ENCODE measurements at places on chromosomes 1 and 21.
A peak's percentile ranks its signal among the peaks of the same experiment; 100 is the strongest.

DNA sequence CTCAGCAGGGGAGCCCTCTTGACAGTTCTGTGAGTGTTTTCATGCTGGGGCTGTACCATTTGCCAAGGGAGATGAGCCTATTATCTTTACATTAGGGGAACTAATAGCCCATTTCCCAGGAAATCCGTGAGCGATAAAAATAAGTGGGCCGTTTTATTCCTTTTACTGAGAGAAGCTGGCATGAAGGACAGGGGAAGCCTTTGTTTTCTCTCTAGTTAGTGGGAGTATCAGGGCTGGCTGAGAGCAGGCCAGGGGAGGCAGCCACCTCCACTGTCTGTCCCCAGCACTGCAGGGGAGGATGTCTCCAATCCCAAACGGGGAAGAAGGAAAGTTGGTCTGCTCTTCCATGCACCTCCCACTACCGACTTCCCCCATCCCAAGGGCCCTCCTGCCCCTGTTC lies 2.5 kb downstream of the UBL4B start:
- no peak for DNase-seq

- DNase-seq = no peak
These were observed 163.6 kb upstream of the ARHGEF16 start for GRCh38 chr1:3290915-3291314.

DNA sequence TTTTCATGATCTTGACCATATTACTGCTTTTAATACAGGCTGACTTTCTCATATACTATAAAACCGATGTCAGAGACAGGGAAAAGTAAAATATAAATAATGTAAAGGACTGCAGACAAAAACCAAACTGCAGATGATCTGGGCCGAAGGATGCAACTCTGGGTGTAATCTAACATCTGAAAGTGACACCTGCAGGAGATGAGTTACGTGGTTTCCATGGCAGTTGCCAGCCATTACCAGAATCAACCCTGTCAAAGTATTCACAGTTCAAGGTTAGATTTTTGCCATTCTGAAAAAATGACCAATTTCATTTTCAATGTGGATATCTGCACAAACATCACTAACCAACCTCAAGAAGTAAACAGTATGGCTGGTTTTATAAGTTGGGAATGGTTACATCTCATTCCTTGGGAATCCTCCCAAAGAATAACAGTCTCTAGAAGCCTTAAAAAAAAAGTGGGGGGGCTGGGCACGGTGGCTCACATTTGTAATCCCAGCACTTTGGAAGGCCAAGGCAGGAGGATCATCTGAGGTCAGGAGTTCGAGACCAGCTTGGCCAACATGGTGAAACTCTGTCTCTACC lies 27.7 kb downstream of the DNAJC11 start:
- no peak for DNase-seq

GRCh38 chr1:12769031-12769430 lies 4.5 kb upstream of the PRAMEF12 start:
- DNase-seq = no peak

- no peak for DNase-seq
These were observed 585.5 kb downstream of the AJAP1 start for GRCh38 chr1:5239911-5240310.

GRCh38 chr1:227952374-227953021 lies 4.8 kb upstream of the WNT9A start:
- no peak for DNase-seq

GRCh38 chr1:3664700-3665375 lies 12.5 kb downstream of the TP73 start:
- DNase-seq = no peak

DNA sequence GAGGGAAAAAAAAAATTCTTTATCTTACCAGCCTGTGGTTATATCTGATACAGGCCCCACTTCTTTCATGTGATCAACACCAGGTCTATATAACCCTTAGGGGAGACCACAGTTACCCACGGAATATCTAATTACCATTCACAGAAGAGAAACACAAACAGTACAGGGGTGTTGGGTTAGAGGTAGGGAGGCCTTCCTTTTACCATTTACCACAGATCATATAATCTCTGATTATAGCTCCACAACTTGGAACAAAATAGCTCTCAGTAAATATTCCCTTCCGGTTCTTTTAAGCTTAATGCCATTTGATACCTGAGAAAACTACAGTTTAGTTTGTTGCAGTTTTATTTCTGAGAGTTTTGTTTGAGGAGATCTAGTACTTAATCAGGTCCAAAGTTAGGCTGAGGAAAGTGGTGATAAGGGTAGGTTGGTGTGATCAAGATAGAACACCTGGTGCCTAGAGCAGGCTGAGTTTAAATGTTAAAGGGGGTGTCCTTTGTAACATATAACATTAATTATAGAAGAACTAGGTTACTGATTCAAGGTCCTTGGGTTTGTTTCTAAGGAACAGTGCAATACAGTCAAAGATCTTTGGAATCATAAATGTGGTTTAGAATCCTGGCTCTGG lies 14.1 kb downstream of the EPB41 start:
- no peak for DNase-seq

- no peak for DNase-seq
These were observed 68.3 kb upstream of the NEK7 start for GRCh38 chr1:198088360-198089071.

GRCh38 chr1:110544753-110545152 lies 25.8 kb upstream of the KCNA10 start:
- no peak for DNase-seq

DNA sequence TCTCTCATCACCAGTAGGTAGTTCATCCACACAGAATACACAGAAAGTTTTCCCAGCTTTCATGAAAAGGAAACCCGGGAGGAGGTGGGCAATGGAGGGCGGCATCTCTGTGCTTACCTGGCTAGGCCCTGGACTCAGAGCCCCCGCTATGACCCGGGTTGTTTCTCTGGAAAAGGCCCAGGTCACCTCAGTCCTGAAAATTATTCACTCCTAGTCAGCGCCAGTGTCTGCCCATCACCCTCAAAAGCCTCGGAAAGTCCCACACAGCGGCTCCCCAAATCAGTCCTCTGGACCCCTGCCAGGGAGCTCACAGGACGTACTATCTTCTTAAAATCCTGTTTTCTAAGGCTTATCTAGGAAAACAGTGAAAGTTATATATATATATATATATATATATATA lies 51.2 kb downstream of the TCP10L start:
- DNase-seq = no peak

DNA sequence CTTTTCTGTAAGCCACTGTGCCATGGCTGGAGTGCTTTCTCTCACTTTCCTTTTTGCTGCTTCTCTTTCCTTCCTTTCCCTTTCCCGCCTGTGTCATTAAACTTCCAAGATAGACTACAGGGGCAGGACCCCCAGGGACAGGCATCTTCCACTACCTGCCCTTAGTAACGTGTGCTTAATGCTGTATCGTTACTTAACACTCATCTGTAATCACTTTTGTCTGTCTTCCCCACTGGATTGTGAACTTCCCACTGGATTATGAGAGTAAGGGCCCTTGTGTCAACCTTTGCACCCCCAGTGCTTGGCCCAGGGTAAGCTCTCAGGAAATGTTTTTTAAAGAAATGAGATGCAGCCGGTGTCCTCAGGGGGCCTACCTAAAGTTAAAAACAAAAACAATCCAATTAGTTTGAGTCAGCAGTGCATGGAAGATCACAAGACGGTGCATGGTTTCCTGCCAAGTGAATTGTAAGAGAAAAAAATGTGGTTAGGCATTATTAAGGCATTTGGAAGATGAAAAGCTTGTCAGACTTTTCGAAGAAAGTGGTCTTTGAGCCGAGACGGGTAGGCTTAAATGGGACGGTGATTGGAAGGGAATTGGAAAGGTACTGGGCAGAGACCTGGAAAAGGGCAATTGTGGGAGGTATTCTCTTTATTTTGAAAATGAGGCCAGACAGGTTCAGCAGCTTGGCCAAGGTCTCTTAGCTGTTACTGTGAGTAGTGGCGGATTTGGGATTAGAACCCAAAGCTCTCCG lies 958 bp downstream of the LYPLAL1 start:
- no peak for DNase-seq

DNA sequence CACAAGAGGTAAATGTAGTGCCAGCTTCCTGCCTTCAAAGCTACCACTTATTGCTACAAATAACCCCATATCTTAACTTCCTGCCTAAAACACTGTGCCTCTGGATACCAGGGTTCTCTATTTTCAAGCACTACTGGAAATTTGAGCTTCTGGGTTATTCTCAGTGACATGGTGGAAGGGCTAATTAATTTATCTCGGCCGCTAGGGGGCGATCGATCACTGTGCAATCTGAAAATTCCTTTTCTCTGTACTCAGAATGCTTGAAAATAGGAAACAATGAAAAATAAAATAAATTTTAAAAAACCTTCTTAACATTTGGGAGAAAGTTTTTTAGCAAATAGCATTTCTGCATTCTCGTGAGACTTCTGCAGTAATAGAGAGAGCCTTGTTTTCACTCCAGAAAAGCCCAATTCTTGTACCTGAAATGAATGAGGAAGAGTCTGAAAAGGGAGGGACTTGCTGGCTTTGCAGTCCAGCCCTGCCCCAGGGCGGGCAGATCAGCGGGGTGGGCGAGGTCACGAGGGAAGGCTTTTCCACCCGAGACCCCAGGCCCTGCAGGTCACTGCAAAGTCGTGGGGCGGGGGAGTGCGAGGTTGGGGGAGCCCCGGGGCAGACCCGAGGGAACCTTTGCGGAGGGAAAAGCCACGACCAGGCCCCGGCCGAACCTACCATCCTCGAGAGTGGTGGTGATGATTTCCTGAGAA lies 276.7 kb downstream of the PCP4 start:
- DNase-seq = no peak

DNA sequence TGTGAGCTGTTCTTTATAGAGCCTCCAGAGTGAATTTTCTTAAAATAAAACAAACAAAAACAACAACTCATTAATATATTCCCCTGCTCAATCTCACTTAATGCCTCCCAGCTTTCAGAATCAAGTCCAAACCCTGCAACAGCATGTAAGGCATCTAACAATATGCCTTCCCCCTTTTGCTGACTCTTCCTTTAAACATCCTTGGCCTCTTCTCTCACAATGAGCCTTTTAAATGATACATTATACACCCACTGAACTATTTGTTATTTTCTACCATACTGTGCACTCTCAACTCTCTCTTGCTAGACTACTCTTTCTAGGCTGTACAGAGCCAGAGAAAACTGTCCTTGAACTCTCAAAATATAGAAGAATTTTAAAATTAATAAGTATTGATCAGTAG lies 115.2 kb upstream of the SNX7 start:
- DNase-seq = no peak

DNA sequence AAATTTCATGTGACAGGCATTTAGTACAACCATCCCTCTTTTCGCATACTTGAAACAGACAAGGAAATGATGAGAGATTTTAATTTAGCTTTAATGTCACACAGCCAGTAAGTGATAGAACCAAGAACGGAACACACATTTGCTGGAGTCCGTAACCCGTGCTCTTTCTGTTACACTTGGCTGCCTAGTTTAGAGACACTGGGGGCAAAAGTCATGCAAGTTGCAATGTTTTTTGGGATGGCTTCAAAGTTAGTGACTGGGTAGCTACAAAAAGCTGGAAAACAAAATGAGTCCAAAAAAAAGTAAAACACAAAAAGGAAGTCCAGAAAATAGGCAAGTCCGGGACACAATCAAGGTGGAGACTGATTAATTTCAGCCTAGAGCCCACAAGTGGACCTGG lies 5.9 kb downstream of the NID1 start:
- no peak for DNase-seq

DNA sequence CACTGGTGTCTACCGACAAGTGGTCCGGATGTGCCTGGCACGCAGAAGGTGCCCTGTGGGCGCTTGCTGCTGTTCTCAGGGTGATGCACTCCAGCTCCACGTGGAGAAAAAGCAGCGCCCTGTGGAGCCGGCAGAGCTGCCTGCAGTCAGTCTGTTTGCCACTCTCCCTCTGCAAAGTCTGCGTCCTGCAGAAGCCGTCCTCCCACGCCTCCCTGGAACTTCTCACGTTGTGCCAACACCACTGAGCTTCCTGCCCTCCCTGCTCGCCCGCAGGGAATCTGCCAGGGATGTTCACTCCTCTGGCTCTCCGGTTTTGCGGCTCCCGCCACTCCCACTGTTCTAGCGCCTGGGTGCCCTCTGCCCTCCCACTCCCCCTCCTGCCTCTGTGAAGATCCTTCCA lies 19.8 kb upstream of the UBXN10 start:
- no peak for DNase-seq

- no peak for DNase-seq
These were observed 5.2 kb downstream of the NPPA start for GRCh38 chr1:11842154-11843041.

- no peak for DNase-seq
These were observed 122.6 kb upstream of the PPP2R5A start for GRCh38 chr1:212162635-212163034.

- DNase-seq = no peak
These were observed 179.0 kb downstream of the EIF4G3 start for GRCh38 chr1:20997602-20998224.

DNA sequence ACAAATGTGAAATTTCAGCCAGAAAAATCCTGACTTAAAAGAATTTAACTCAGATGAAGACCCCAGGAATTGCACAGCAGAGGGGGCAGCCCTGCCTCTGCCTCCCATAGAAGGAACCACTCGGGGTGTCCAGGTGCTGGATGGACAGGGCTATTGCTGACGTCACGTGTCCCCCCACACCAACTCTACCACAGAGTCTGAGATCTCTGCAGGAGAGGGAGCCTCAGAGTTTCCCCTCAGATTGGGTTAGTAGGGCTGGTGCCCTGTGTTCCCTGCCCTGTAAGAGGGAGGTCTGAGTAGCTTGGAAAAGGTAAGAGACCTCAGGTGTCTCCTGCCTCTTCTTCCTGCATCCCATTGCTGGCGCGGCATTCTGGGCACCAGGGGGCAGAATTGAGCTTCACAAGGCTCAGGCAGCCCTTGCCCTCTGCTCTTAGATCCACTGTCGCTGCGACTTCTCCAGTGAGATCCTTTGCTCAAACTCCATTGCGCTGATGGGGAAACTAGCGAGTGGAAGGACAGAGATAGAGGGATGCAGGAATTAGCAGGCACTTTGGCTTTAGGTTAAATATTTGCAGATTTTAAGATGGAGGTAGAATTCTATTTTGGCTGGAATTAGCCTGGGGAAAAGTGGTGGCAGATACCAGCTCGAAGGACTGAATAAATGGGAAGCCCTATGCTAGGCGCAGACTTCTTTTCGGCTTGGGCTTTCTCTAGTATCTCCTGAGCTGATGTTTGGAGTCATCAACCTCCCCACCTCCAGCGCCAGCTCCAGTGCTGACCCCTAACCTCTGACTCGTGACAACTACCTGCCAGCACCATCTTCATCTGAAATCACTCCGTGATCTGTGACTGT lies 42.8 kb upstream of the DMBX1 start:
- peak; percentile 46 for DNase-seq

DNA sequence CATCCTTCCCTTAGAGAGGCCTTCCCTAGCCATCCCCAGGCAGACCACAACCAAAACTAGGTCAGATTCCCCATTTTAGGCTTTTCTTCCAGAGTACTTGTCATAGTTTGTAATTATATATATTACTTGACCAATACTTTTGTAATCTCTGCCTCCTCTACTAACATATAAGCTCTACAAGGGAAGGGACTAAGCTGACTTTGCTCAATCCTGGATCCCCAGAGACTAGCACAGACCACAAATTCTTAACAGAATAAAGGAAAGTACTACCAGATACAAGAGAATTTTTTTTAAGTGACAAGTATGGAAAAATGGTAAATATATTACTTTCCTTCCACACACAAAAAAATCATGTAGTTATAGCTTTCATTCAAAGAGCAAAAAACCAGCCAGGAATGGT lies 2.0 kb downstream of the ZMYM6 start:
- DNase-seq = no peak
